ENCODE measurements at places on chromosomes 5 and 9.
A peak's percentile ranks its signal among the peaks of the same experiment; 100 is the strongest.

DNA sequence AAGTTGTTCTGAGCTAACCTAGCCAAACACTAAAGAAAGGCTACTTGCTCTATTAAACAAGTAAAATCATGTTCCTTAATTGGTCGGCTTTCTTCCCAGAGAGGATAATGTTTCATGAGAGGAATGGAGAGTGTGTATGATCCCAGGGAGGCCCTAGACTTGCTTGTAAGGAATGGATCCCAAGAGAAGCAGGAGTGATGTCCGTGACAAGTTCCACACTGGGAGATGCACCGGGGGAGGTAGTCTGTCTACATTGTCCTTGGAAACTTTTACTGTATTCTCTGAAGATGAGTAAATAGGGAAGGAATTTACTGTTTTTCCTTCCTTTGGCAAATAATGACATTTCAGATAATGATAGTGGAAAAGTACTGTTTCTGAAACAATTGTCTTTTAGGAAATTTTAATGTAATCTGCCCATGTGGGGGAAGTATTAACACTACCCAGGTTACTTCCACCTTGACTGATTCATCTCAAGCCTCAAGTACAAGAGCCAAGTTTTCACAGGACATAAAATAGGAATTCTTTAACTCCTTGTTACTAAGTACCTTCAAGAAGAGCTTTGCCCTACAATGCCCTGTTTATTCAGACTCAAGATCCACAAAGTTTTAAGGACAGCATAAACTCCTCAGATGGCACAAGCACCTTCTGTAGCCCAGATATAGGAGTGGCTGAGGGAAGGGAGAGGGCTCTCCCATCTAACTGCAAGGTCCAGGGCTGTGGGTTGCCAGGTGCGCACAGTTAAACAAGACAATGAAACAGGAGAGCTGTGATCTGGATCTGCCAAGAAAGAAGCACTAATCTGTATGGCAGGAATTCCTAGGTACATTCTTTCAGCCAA is 152.1 kb downstream of the GNA14 start:
- DNase-seq: peak; percentile 57

DNA sequence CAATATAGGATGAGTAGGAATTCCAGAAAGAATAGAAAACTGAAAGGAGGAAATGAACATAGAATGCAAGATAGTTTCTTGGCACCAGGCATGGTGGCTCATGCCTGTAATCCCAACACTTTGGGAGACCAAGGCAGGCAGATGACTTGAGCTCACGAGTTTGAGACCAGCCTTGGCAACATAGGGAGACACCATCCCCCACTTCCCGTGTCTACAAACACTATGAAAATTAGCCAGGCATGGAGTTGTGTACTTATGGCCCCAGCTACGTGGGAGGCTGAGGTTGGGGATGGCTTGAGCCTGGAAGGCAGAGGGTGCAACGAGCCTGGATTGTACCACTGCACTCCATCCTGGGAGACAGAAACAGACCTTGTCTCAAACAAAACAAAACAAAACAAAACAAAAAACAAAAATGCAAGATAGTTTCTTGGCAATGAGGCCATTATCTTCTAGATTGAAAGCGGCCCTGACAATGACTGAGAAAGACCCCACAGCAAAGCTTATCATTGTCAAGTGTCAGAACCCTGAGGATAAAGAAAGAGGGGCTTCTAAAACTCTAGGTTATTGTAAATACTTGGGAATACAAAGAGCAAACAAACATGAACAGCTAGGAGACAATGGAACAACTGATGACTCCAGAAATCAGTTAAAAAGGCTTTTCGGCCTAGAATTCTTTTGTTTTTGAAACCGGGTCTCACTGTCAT is 9.2 kb downstream of the SQSTM1 start:
- no peak for DNase-seq

GRCh38 chr9:81664638-81665222 is 24.6 kb downstream of the TLE1 start:
- no peak for DNase-seq

DNA sequence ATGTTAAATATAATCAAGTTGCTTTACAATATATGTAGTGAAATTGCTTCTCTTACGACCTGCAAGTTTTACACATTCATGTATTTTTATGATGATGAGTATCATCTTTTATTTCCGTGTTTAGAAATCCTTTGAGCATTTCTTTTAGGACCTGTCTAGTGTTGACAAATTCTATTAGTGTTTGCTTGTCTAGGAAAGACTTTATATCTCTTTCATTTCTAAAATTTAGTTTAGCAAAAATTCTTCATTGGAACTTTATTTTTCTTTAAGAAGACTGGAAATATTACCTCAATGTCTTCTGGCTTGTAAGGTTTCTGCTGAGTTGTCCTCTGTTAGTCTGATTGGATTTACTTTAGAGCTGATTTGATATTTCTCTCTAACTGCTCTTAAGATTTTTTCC is 920.9 kb upstream of the CTNND2 start:
- no peak for DNase-seq

DNA sequence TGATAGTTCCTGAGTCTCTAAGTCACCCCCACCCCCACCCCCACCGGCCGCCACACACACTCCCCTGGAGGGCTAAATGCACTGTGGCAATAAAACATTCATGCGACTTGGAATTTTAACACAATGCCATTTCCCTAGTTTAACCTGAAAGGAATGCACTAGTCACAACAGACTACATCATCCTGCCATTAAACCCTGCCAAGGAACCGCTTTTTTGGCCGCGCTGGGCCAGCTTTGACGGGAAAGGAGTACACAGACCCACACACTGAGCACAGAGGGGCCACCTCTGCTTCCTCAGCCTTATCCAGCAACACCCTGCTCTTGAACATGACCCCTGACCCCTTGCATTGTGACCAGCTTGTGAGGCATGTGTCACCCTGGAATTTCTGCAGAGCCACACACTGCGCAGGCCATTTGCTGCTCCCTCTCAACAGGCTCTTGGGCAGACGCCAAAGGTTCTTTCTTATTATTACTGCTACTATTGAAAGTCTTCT is 165.3 kb downstream of the BNC2 start:
- no peak for DNase-seq

DNA sequence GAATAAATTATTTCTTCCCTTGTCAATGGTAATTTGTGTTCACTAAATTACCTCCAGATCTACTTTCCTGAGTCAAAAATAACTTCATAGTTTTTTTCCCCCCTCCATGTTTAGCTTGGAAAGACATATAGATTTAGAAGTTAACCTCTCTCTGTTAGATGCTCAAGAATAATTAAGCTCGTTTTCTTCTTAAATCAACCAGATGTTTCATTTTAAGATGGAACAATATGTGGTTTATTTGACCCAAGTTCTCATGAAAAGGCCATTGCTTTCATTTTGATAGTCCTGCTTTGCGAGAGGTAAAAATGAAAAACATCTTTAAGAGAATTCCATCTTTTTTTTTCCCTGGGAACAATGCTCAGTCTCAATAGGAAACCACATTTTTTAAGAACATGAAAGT is 27.7 kb upstream of the GAS1 start:
- DNase-seq: no peak

DNA sequence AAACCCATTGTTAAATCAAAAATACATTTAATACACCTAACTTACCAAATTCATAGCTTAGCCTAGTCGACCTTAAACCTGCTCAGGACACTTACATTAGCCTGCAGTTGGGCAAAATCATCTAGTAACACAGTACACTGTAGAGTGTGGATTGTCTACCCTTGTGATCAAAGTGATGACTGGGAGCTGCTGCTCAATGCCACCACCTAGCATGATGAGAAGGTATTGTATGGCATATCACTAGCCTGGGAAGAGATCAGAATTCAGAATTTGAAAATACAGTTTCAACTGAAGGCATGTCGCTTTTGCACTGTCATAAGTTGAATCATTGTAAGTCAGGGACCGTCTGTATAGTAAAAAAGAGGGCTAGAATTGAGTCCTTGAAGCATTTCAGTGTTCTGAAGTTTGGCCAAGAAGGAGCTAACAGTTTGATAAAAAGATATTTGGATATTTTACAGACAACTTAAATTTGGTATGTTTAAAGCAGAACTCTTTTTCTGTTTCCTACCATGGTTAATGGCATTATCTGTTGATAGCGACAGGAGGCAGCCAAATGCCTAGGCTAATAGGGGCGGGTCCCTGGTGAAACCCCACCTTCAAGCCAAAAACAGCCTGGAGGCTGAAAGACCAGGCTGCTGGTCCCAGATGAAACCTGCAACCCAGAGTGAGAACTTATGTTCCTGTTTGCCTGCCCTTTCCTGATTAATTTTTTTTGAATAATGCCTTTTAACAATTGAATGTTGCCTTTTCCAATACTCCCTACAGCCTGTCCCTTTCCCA is 23.0 kb downstream of the SMIM15 start:
- no peak for DNase-seq

- no peak for DNase-seq
These were observed 172.5 kb downstream of the ACTL7B start for GRCh38 chr9:108683245-108683644.

- DNase-seq: no peak
These were observed 365.5 kb downstream of the TMEM38B start for GRCh38 chr9:106059886-106060285.

DNA sequence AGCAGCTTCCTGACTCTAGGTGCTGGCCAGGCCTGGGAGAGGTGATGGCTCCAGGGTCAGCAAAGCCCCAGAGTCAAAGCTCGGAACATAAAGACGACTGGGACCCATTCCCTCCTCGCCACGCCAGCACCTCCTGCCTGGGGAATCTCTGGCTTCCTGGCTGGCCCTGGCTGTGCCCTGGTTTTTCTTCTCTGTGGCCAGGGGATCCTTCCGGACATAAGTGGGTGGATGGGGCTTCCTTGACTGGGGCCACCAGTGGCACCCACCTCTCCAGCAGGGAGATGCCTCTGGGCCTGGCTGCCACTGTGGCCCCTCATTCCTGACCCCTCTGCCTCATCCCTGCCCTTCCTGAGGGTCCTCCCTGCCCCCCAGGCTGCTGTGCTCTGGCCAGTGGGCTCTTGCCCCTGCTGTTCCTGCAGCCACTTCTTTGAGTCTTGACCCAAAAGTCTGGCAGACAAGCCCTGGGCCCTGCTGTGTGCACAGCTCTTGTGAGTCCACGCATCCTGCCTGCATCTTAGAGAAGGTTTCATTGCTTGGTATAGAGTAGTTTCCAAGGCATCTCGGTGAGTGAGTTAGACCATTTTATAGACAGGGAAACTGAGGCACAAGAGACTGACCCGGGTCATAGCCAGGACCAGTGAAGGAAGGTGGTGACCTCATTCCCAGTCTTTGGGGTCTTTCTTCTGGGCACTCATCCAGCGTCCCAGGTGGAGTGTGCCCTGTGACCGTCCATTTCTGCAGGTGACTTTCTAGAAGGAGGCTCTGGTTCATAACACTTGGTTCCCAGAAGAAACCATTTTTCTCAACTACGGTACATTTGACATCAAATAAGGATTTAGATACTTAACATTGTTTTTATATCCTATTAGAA is 17.3 kb upstream of the LPCAT1 start:
- no peak for DNase-seq

GRCh38 chr9:5630081-5630507 is 1.2 kb downstream of the RIC1 start:
- peak; percentile 12 for DNase-seq

DNA sequence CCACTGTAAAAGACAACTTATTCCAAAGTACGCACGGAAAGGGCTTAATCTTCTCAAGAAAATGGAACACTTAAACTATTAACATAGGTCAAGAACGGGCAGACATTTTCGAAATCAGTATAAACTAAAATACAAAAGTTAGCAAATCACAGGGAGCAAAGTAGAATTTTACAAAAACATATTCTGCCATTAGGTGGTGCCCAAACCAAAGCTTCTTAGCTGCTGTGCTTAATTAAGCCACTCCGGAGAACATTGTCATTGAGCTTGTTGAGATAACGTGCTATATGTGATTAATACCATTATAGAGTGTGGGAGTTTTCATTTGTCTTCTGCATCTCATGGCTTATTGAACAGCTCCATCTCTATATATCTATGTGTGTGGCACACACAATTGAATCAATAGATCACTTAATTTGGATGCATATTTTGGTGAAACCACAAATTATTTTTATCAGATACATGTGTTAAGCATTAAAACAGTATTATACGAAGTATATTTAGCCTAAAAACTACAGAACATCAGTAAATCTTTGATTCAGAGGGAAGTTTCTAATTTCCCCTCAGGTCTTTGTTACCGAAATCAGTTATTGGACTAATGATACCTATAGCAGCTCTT is 23.4 kb downstream of the UBLCP1 start:
- DNase-seq: peak; percentile 26

GRCh38 chr5:93612855-93613243 is 29.8 kb downstream of the NR2F1 start:
- DNase-seq: no peak

GRCh38 chr5:79963261-79964061 is 27.6 kb downstream of the MTX3 start:
- no peak for DNase-seq

DNA sequence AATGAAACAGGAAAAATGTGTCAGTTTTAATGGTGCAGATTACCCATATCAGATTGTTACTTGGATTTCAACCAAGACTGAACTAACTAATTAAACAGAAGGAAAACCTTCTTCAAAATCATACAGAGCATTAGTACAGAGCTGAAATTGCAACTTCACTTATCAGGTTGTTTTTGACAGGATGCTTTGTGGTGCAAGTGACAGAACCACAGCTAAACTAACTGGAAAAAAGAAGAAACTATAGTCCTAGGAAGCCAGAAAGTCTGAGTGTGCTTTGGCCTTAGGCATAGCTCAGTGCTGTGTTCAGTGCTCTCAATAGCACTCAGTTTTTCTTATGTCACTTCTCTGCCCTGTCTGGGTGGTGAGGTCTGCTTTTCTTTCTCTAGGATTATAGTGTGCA is 267.4 kb downstream of the CHSY3 start:
- no peak for DNase-seq

GRCh38 chr9:74858751-74859414 is 28.8 kb downstream of the TRPM6 start:
- DNase-seq: no peak

GRCh38 chr5:42636425-42636824 is 120.2 kb upstream of the CCDC152 start:
- no peak for DNase-seq

GRCh38 chr9:37198039-37198729 is 77.8 kb downstream of the ZCCHC7 start:
- DNase-seq: no peak
